ENCODE measurements at places on chromosomes 5 and 9. TPM values are rescaled to one million over a fixed set of nuclear protein-coding genes. Genes with fewer than 3 reads are reported as not detected.

DNA sequence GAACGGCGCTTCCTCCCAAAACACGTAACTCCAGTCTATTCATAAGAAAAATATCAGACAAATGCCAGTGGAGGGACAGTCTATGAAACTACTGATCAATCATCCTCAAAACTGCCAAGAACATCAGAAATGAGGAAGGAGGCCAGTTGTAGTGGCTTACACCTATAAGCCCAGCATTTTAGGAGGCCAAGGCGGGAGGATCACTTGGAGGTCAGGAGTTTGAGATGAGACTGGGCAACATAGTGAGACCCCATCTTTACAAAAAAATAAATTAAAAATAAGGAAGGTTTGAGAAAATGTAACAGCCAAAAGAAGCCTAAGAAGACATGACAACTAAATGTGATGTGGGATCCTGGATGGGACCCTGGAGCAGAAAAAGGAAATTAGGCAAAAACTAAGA, 58.9 kb upstream of the MIER3 start:
- H3K27ac ChIP-seq: no peak overlapping the region
- no peaks in the 10 kb centered on the region for H3K27me3 ChIP-seq
- no peaks in the 10 kb centered on the region for H3K36me3 ChIP-seq

FPGS gene
- total RNA-seq: 79.8 TPM

DNA sequence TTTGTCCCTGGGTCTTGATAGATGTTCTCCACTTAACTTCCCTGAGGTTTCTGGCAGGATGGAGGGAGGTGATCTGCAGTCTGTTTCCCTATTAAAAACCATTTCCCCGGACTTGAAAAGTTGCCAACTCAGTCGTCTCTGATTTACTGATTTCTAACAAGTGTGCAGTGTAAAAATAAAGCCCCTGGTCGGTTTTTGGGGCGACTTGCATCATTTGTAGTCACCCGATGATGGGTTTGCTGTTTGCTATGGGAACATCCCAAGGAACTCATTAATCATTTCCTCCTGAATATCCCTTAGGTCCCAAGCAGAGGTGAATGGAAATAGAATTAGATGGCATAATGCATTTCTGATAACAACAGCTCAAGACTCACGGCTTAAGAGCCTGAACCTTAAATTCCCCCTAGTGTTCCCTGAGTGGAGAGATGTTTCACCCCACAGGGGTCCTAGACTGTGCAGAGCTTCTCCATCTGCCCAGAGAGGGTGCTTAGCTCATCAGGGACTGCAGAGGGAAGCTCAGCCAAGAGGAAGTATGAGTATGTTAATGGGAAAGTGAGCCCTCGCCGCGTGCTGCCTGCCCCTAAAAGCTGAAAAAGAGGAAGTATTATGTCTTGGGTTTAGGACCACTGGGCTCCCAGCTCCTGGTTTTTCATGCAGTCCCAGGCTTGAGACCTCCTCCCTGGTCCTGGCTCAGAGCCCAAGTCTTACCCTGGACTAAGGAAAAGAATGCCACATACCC, 115.1 kb upstream of the DAP start:
- H3K36me3 ChIP-seq: no peaks in the 10 kb centered on the region
- DNase-seq: no peak
- no peak overlapping the region for H3K4me3 ChIP-seq
- H3K4me1 ChIP-seq: no peaks in the 10 kb centered on the region
- peaks cover 13% of the 10 kb centered on the region for H3K27me3 ChIP-seq

CNTFR gene
- total RNA-seq: not detected

DNA sequence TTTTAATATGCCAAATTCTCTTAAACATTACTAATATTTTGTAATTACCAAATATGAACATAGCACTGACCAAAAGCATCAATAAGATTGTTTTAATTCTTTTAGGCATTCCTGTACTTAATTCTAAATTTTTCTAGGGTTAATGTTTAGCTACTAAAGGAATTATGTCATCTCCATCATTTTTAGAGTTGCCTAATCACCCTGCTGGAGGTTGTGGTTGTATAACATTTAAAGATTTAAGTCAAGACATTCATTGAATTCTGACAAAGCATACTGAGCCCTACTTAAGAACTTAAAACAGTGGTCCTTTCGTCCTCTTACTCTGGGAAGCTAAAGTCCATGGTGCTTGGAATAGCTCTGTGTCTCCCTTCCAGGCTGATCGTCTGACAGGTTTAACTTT, 28.1 kb upstream of the DAB2 start:
- H3K27ac ChIP-seq: no peak overlapping the region
- H3K4me1 ChIP-seq: no peaks in the 10 kb centered on the region
- no peaks in the 10 kb centered on the region for H3K36me3 ChIP-seq
- H3K4me3 ChIP-seq: no peak overlapping the region

- no peak overlapping the region for H3K4me3 ChIP-seq
- H3K27ac ChIP-seq: no peak overlapping the region
- H3K36me3 ChIP-seq: no peaks in the 10 kb centered on the region
Measured at GRCh38 chr5:105817914-105818313, 1852.8 kb downstream of the EFNA5 start.

GRCh38 chr5:39760385-39761198, 335.8 kb upstream of the DAB2 start:
- H3K4me1 ChIP-seq: no peaks in the 10 kb centered on the region
- no peak overlapping the region for H3K27ac ChIP-seq
- DNase-seq: no peak
- H3K4me3 ChIP-seq: no peak overlapping the region
- no peaks in the 10 kb centered on the region for H3K36me3 ChIP-seq

SIT1 gene
- total RNA-seq: 99.9 TPM

GLE1 gene
- total RNA-seq: 46.8 TPM

ISL1 gene
- total RNA-seq: not detected

GRCh38 chr5:124001036-124001615, 489.1 kb downstream of the CSNK1G3 start:
- no peaks in the 10 kb centered on the region for H3K27me3 ChIP-seq
- H3K27ac ChIP-seq: no peak overlapping the region
- H3K4me1 ChIP-seq: no peaks in the 10 kb centered on the region
- H3K36me3 ChIP-seq: no peaks in the 10 kb centered on the region
- no peak for DNase-seq

GRCh38 chr5:168207450-168208029, 83.9 kb upstream of the WWC1 start:
- no peak overlapping the region for H3K27ac ChIP-seq
- peaks cover 4% of the 10 kb centered on the region for H3K27me3 ChIP-seq
- H3K4me1 ChIP-seq: no peaks in the 10 kb centered on the region
- H3K4me3 ChIP-seq: no peak overlapping the region
- H3K36me3 ChIP-seq: no peaks in the 10 kb centered on the region
- DNase-seq: no peak

CCL27 gene
- total RNA-seq: not detected

GABRG2 gene
- total RNA-seq: not detected

RANBP3L gene
- not detected for total RNA-seq

PAPPA gene
- total RNA-seq: not detected

NRG2 gene
- total RNA-seq: 0.11 TPM

PCBD2 gene
- total RNA-seq: 8.1 TPM

DNA sequence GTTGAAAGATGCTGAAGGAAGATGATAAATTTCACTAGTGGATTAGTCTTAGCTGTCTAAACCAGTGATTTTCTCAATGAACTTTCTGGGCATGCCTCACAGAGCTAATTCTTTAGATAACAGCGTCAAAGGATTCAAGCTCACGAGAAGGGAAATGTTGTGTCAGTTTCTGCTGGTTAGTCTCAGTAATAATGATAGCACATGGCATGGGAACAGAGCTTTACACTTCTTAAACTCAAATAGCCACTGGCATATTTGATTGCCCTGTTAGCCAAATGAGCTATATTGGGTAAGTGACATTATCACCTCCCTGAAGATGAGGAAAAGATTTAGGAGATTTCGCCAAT, 139.3 kb upstream of the NR3C1 start:
- no peak overlapping the region for H3K27ac ChIP-seq
- no peaks in the 10 kb centered on the region for H3K4me1 ChIP-seq
- no peaks in the 10 kb centered on the region for H3K36me3 ChIP-seq
- no peak for DNase-seq
- no peaks in the 10 kb centered on the region for H3K27me3 ChIP-seq

- peaks cover 72% of the 10 kb centered on the region for H3K27me3 ChIP-seq
- H3K36me3 ChIP-seq: no peaks in the 10 kb centered on the region
- H3K4me3 ChIP-seq: no peak overlapping the region
- no peak for DNase-seq
- H3K4me1 ChIP-seq: peaks cover 3% of the 10 kb centered on the region
- no peak overlapping the region for H3K27ac ChIP-seq
Measured at GRCh38 chr9:77013206-77013931, 6.1 kb upstream of the FOXB2 start.

GRCh38 chr5:124908581-124909451, 162.4 kb upstream of the ZNF608 start:
- no peaks in the 10 kb centered on the region for H3K36me3 ChIP-seq
- no peak for DNase-seq
- H3K27ac ChIP-seq: no peak overlapping the region
- peaks cover 3% of the 10 kb centered on the region for H3K4me1 ChIP-seq

ADAMTS2 gene
- total RNA-seq: not detected

SMIM33 gene
- not detected for total RNA-seq

- peaks cover 10% of the 10 kb centered on the region for H3K4me1 ChIP-seq
- peaks cover 27% of the 10 kb centered on the region for H3K27me3 ChIP-seq
- no peaks in the 10 kb centered on the region for H3K36me3 ChIP-seq
- H3K27ac ChIP-seq: no peak overlapping the region
Measured at GRCh38 chr9:111040494-111040893, 2.2 kb upstream of the LPAR1 start.

GRCh38 chr5:108148715-108149139, 233.2 kb downstream of the FBXL17 start:
- H3K27me3 ChIP-seq: no peaks in the 10 kb centered on the region
- H3K36me3 ChIP-seq: peaks cover 5% of the 10 kb centered on the region
- H3K4me3 ChIP-seq: no peak overlapping the region
- no peak for DNase-seq

DNA sequence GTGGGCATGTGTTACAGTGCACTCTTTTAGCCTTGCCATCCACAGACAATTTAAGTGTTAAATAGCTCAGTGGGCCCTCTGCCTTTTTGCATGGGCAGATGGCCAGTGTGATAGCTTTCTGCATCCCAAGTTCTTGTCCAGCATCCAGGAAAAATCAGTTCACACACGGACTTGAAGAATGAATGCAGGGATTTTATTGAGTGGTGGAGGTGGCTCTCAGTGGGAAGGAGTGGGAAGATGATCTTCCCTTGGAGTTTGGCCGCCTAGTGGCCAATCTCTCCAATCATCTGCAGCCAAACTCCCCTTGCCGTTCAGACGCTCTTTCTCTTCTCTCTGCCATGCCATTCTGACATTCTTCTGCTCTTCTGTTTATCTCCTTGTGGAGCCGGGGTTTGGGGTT, 322.4 kb upstream of the GRAMD2B start:
- H3K4me1 ChIP-seq: no peaks in the 10 kb centered on the region
- no peak overlapping the region for H3K4me3 ChIP-seq
- no peaks in the 10 kb centered on the region for H3K27me3 ChIP-seq
- no peaks in the 10 kb centered on the region for H3K36me3 ChIP-seq
- DNase-seq: no peak
- no peak overlapping the region for H3K27ac ChIP-seq

C1QTNF3 gene
- total RNA-seq: 1.3 TPM

ARID3C gene
- total RNA-seq: 0.32 TPM

GRCh38 chr5:115246361-115246991, 16.2 kb downstream of the PGGT1B start:
- peaks cover 8% of the 10 kb centered on the region for H3K36me3 ChIP-seq
- peaks cover 20% of the 10 kb centered on the region for H3K4me1 ChIP-seq
- H3K4me3 ChIP-seq: no peak overlapping the region
- H3K27ac ChIP-seq: no peak overlapping the region
- no peaks in the 10 kb centered on the region for H3K27me3 ChIP-seq
- DNase-seq: no peak

GRCh38 chr5:173547579-173547978, 68.9 kb downstream of the BOD1 start:
- no peaks in the 10 kb centered on the region for H3K36me3 ChIP-seq
- no peaks in the 10 kb centered on the region for H3K4me1 ChIP-seq
- no peak for DNase-seq
- no peak overlapping the region for H3K4me3 ChIP-seq
- H3K27me3 ChIP-seq: peaks cover 6% of the 10 kb centered on the region

- no peak for DNase-seq
- no peak overlapping the region for H3K4me3 ChIP-seq
- no peaks in the 10 kb centered on the region for H3K4me1 ChIP-seq
- H3K36me3 ChIP-seq: no peaks in the 10 kb centered on the region
- H3K27ac ChIP-seq: no peak overlapping the region
Measured at GRCh38 chr5:60830581-60831127, 13.4 kb downstream of the ELOVL7 start.
